ENCODE measurements at places on chromosomes 4 and X. TPM values are rescaled to one million over a fixed set of nuclear protein-coding genes. Genes with fewer than 3 reads are reported as not detected.

DNA sequence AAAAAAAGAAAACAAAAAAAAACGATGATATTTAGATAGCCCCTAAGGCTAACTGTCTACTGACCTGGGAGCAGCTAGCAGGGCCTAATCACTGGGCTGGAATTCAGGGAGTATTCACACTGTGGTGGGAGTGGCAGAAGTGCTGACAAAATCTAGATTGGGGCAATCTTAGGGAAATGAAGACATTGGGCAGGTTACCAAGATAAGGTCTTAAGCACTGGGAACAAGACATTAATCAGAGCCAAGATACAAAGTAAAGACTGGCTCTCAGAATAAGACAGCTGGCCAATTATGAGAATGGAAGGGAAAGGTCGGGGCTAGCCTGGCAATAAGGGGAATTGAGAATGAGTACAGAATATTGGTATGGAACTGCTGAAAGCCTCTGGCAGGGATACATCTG is 100.2 kb upstream of the GRIA3 start:
- no peak overlapping the region for H3K4me3 ChIP-seq
- H3K4me1 ChIP-seq, result no peaks in the 10 kb centered on the region
- DNase-seq, result no peak
- no peaks in the 10 kb centered on the region for H3K36me3 ChIP-seq
- no peak overlapping the region for H3K27ac ChIP-seq

GRCh38 chrX:74814681-74815080 is 110.6 kb downstream of the NEXMIF start:
- DNase-seq, result no peak
- H3K27me3 ChIP-seq, result no peaks in the 10 kb centered on the region
- no peak overlapping the region for H3K27ac ChIP-seq

DNA sequence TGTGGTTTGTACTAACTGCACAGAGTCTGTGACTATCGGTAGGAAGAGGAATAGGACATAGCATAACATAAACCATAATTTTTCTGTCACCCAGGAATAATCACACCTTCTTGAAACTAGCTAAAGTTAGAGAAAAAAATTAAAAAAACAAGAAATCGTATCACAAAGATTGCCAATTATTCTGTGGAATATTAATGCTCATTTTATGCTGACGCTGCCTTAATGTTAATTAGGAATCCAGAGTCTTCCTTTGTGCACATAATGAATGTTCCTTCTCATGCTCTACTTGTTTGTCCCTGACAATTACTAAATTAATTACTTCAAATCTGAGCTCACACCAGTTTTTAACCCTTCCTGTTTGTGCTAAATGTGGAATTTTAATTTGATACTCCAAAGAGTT is 772.7 kb upstream of the EPHA5 start:
- H3K4me3 ChIP-seq, result no peak overlapping the region
- H3K36me3 ChIP-seq, result no peaks in the 10 kb centered on the region
- no peaks in the 10 kb centered on the region for H3K4me1 ChIP-seq
- H3K27ac ChIP-seq, result no peak overlapping the region
- no peaks in the 10 kb centered on the region for H3K27me3 ChIP-seq

DNA sequence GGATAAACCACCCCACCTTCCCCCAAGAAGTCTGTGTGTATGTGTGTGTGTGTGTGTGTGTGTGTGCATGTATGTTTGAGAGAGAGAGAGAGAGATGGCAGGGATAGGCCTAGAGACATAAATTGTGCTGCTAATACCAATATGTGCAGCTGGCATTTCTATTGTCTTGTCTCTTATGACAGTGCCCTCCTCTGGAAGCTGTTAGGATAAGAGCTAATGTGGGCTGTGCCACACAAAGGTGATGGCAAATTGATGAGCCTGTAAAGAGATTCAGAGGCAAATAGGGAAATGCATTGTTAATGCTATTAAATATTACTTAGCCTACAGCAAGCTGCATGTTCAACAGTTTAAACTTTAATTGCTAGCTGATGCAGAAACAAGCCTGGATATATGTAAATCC is 332.0 kb downstream of the NKX6-1 start:
- peaks cover 7% of the 10 kb centered on the region for H3K27me3 ChIP-seq
- no peak overlapping the region for H3K4me3 ChIP-seq
- no peaks in the 10 kb centered on the region for H3K36me3 ChIP-seq
- H3K4me1 ChIP-seq, result no peaks in the 10 kb centered on the region

DNA sequence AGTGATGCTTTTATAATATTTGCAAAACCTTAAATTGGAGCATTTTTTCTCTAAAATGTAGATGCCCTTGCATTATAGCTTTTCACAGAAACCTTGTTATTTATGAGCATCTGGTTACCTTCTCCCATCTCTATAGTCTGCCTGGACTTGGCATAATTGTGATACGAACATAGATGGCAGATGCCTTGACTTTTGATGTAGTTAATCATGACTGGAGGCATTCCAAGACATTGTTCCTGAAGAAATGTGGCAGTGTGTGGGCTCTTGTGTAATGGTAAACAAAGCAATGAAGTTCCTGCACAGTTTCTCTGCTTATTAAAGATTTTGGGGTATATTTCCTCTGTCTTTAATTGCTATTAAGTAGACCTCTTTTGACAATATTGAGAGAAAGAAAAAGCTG is 500.1 kb downstream of the PCDH19 start:
- H3K27ac ChIP-seq, result no peak overlapping the region
- H3K27me3 ChIP-seq, result no peaks in the 10 kb centered on the region
- no peaks in the 10 kb centered on the region for H3K4me1 ChIP-seq
- no peaks in the 10 kb centered on the region for H3K36me3 ChIP-seq

The ASB11 gene
- not detected for total RNA-seq

The USP17L30 gene
- total RNA-seq, result not detected

The CCNB3 gene
- total RNA-seq, result 0.73 TPM

The PRRG3 gene
- total RNA-seq, result not detected

The QRFPR gene
- total RNA-seq, result not detected

All from activated CD4-positive, alpha-beta T cell treated with anti-CD3 and anti-CD28 coated beads, Interleukin-2, amount 10 ng/mL, durations not matched to agents 7 days and 5 days (primary cell).